T-helper 9 cell (primary cell): ENCODE measurements at places on chromosomes 5 and 9.

- DNase-seq, result no peak
Observed at GRCh38 chr5:79076819-79077218, 7.3 kb downstream of the BHMT2 start.

DNA sequence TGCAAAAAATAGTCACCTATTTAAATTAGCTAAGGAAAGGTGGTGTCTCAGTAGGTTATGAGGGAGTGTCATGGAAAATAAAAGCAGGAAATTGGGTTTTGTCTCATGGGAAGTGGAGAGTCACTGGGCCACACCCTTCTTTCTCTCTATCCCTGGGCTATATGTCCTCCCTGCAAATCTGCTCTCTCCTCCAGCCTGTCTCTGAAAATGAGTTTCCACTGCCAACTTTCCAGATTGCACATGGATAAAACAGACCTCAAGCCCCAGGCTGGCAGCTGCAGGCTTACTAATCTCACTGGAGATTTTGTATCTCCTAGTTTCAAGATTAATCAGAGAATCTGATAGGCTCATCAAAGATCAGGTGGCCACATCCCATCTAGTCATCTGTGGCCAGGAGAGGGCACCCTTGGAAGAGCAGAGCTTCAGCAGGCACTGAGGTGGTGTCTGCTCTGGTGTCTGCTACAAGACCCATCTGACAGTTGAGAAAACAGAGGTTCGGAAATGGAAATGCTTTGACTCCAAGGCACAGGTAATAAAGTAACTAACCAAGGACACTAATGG is 178.9 kb downstream of the MSX2 start:
- DNase-seq, result no peak

- DNase-seq, result no peak
Observed at GRCh38 chr5:138603249-138603920, 28.2 kb upstream of the HSPA9 start.

GRCh38 chr9:109031241-109031640 is 17.9 kb upstream of the CTNNAL1 start:
- no peak for DNase-seq

DNA sequence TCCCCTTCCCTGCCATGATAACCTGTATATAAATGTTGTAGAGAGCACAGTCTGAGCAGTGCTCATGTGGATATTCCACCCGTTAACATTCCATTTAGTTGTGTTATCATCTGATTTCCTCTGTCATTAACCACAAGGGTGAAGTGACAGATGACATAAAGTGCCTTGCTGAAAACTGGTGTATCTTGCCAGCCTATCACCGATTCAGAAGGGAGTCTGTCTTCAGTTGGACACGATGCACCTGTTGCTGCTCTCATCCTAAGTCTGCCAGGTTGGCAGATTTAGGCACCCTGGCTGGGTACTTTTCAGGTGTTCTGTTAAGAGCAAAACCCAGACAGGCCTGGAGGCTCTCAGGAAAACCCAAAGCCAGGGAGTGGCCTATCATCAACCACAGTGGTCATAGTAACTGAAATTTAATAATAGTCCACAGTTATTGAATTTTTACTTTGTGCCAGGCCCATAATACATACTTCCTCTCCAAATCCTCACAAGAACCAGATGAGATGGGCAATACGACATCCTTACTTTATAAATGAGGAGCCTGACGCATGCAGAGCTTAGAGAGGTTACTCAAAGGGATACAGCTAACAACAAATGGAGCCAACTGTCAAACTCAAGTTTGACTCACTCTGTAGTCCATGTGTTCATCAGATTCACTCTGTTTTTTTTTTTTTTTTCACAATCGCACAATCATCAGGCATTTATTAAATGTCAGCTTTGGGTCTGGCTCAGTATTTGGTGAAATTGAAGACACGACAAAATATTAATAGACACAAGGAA is 100.7 kb upstream of the SPRY4 start:
- no peak for DNase-seq

GRCh38 chr5:94689908-94690307 is 71.4 kb downstream of the SLF1 start:
- DNase-seq, result no peak

- DNase-seq, result no peak
Observed at GRCh38 chr5:1830571-1831228, 29.5 kb downstream of the NDUFS6 start.

- no peak for DNase-seq
Observed at GRCh38 chr9:75930730-75931321, 40.4 kb downstream of the PCSK5 start.

GRCh38 chr9:129667850-129668249 is 2.4 kb downstream of the PRRX2 start:
- DNase-seq, result no peak
